ENCODE measurements at places on chromosomes 4 and X.

GRCh38 chr4:41391271-41391670, 134.5 kb downstream of the UCHL1 start:
- H3K27me3 ChIP-seq = no peaks in the 10 kb centered on the region
- no peak for DNase-seq
- no peaks in the 10 kb centered on the region for H3K36me3 ChIP-seq
- no peaks in the 10 kb centered on the region for H3K4me1 ChIP-seq
- no peak overlapping the region for H3K4me3 ChIP-seq
- H3K27ac ChIP-seq = no peak overlapping the region

- DNase-seq = no peak
These were observed 93.1 kb upstream of the CXorf51A start for GRCh38 chrX:146907391-146908240.

DNA sequence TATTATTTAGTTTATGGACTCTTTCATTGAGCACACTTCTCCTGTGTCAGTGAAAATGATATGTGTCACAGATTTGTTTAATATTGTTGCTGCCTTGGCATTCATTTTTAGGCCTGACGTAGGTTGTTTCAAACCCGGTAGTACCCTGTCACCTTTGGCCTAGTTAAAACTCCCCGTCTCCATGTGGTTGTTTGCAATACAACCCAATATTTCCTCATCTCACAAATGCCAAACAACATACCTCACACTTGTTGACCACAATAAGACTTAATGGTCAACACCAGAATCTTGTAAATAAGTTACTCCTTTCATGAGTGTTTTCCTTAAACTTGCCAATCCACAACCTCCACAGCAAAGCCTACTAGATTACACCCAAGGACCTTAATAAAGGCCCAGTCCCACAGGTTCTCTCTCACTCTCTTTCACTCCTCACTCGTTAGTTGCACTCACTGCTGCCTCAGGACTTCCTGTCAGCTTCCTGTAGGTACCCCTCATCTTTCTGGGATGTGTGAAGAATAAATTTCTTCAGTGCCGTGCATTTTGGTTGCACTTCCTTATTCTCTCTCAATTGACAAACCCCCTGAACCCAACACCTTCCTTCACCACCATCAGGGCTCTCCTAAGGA, 31.3 kb downstream of the IL13RA2 start:
- DNase-seq = no peak
- H3K36me3 ChIP-seq = no peaks in the 10 kb centered on the region
- no peak overlapping the region for H3K27ac ChIP-seq
- H3K4me3 ChIP-seq = no peak overlapping the region
- H3K27me3 ChIP-seq = no peaks in the 10 kb centered on the region

DNA sequence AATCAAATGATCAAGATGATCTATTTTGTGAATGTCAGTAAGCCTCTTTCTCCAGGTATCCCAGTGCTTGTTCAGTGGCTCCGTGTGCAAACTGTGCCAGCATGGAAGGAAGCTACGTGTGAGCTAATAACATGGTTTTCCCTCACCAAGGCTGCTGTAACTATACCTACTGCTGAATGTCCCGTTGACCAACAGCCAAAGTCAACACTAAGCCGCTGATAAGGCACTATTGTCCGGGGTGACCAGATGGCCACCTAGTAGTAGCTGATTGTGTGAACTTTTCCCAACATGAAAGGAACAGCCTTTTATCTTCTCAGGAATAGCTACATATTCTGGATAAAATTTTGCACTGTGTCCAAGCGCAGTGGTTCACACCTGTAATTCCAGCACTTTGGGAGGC, 58.0 kb upstream of the ABCG2 start:
- no peak overlapping the region for H3K4me3 ChIP-seq
- no peaks in the 10 kb centered on the region for H3K4me1 ChIP-seq
- H3K27me3 ChIP-seq = no peaks in the 10 kb centered on the region
- no peak overlapping the region for H3K27ac ChIP-seq
- no peak for DNase-seq

- H3K27me3 ChIP-seq = no peaks in the 10 kb centered on the region
- no peaks in the 10 kb centered on the region for H3K36me3 ChIP-seq
- DNase-seq = no peak
- no peak overlapping the region for H3K4me3 ChIP-seq
- H3K27ac ChIP-seq = no peak overlapping the region
These were observed 313.9 kb upstream of the GRID2 start for GRCh38 chr4:91989914-91990313.

DNA sequence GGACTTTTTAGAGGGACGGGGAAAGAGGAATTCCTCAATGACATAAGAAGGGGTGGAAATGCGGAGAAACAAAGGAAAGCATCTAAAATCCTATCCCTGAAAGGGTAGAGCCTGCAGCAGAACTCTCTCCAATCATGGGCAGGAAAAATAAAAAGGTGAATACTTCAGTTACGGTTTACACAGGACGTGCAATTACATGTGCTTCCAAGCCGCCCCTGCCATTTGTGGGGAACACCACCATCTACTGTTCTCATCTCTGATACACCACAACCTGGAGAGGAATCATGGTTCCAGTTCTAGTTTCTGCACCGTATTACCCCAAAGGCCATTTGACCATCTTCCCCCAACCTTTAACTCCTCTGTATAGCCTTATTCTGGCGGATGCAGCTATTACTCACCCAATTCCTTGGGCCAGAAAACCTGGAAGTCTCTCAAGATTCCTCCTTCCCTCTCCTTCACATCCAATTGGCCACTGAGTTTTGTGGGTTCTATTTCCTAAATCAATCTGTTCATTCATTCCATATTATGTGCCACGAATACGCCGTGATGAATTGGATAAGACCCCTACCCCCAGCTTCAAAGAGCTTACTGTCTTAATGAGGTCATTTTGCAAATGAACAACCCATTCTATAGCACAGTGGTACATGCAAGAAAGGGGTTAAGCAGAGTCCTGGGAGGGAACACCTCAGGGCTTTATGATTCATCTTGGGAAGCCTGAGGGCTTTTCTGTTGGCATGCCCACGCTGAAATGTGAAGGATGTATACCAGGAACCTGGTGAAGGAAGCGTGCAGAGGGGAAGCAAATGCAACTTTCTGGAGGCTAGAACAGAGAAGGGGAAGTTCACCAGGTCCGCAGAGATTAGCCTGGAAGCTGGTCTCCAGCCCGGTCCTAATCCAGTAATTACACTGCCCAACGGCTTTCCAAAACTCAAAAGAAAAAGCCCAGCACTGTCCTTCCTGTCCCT, 1.4 kb upstream of the MSL3 start:
- no peaks in the 10 kb centered on the region for H3K4me1 ChIP-seq
- DNase-seq = no peak
- no peak overlapping the region for H3K27ac ChIP-seq
- no peaks in the 10 kb centered on the region for H3K27me3 ChIP-seq
- H3K36me3 ChIP-seq = no peaks in the 10 kb centered on the region
- H3K4me3 ChIP-seq = no peak overlapping the region

- no peaks in the 10 kb centered on the region for H3K27me3 ChIP-seq
- H3K27ac ChIP-seq = no peak overlapping the region
- no peak for DNase-seq
- H3K4me3 ChIP-seq = no peak overlapping the region
- no peaks in the 10 kb centered on the region for H3K36me3 ChIP-seq
- no peaks in the 10 kb centered on the region for H3K4me1 ChIP-seq
These were observed 162.0 kb downstream of the RNF150 start for GRCh38 chr4:140971077-140971792.

- H3K27me3 ChIP-seq = no peaks in the 10 kb centered on the region
- H3K4me1 ChIP-seq = peaks cover 5% of the 10 kb centered on the region
- no peak overlapping the region for H3K27ac ChIP-seq
- H3K36me3 ChIP-seq = no peaks in the 10 kb centered on the region
- DNase-seq = no peak
- no peak overlapping the region for H3K4me3 ChIP-seq
These were observed 44.8 kb upstream of the CDKN2AIP start for GRCh38 chr4:183399616-183400015.
